ENCODE measurements at places on chromosomes 2 and 18. TPM values are rescaled to one million over a fixed set of nuclear protein-coding genes. Genes with fewer than 3 reads are reported as not detected.

GRCh38 chr18:77124452-77124922 is 8.1 kb downstream of the MBP start:
- peak; percentile 80 for DNase-seq

DNA sequence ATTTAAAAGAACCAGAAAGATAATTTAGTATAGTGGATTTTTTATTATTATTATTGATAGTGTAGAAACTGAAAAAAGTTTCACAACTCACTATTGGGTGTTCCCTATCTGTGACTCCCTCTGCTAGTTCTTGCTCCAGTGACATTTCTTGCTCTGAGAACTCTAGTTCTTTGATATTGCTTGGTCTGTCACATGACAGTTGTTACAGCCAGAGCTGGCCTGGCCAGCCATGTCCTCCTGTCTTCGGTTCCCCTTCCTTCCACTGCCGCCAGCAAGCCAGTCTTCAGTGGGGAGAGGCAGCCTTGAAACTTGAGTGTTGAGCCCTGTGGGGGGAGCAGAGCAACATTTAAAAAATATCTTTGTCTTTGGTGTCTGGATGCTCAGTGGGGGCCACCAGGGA is 7.6 kb upstream of the THOC1 start:
- no peak for DNase-seq

DNA sequence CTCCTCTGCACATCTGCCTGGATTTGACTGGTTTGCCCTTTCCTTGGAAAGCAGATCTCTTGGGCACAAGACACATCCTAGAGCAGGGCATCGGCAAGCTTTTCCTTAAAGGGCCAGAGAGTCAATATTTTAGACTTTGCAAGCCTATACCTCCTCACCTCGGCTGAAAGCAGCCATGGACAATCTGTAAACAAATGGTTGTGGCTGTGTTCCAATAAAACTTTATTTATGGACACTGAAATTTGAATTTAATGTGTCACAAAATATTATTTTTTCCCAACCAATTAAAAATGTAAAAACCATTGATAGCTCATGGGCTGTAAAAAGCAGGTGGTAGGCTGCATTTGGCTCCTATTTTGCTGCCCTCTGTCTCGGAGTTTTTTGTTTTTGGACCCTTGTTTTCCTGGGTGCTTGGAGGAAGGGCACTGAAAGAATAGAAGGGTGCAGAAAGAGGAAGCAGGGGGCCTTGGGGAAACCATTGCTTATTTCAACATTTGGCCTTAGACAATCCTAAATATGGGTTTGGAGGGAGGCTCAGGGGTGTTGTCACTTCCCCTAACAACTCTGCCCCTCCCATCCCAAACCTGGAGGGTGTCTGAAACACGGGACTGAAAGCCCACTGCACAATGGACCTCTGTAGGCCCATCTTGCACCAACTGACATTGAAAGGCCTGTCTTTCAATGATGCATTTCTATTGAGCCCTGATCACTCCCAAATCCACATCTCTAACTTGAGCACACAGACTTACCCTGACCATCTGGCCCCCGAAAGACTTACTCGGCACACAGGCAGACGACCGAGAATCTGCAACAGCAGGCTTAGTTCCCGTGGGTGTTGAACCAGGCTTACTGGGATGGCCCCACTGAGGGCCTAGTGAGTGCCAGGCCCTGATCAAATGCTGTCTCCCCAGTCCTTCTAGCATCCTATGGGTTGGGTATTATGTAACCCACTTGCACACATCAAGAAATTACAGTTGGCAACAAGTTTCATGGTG is 7.1 kb upstream of the ZFP36L2 start:
- no peak for DNase-seq

TCF23 gene
- not detected for total RNA-seq

DNA sequence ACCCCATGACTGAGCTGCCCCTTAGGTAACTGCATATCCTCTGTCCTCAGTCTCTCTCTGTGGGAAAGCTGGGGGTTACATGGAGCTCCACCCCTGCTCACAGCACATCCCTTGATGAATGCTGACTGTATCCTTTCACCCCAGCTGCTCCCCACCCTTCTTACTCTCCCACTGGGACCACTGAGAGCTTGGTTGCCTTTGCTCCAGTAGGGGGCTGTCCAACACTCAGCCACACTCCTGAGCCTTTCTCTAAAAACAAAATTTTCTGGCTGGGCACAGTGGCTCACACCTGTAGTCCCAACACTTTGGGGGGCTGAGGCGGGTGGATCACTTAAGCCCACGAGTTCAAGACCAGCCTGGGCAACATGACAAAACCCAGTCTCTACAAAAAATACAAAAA is 89.2 kb upstream of the MSH2 start:
- no peak for DNase-seq

GRCh38 chr2:172294983-172295382 is 132.4 kb upstream of the ITGA6 start:
- DNase-seq, result no peak
